CMK (cell line): ENCODE measurements at places on chromosomes 11 and 22.

- DNase-seq, result no peak
These were observed 972.8 kb downstream of the OPCML start for GRCh38 chr11:132559331-132560036.

GRCh38 chr11:12126344-12127019, 16.1 kb downstream of the MICAL2 start:
- DNase-seq, result no peak

GRCh38 chr11:69270941-69271340, 23.0 kb upstream of the MYEOV start:
- no peak for DNase-seq

GRCh38 chr22:41238570-41239442, 1.9 kb downstream of the CHADL start:
- DNase-seq, result no peak

DNA sequence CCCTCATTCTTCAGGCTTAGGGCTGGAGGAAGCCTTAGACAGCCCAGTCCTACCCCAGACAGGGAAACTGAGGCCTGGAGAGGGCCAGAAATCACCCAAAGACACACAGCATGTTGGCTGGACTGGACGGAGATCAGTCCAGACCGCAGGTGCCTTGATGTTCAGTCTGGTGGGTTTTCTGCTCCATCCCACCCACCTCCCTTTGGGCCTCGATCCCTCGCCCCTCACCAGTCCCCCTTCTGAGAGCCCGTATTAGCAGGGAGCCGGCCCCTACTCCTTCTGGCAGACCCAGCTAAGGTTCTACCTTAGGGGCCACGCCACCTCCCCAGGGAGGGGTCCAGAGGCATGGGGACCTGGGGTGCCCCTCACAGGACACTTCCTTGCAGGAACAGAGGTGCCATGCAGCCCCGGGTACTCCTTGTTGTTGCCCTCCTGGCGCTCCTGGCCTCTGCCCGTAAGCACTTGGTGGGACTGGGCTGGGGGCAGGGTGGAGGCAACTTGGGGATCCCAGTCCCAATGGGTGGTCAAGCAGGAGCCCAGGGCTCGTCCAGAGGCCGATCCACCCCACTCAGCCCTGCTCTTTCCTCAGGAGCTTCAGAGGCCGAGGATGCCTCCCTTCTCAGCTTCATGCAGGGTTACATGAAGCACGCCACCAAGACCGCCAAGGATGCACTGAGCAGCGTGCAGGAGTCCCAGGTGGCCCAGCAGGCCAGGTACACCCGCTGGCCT, 641 bp downstream of the APOC3 start:
- DNase-seq, result no peak

DNA sequence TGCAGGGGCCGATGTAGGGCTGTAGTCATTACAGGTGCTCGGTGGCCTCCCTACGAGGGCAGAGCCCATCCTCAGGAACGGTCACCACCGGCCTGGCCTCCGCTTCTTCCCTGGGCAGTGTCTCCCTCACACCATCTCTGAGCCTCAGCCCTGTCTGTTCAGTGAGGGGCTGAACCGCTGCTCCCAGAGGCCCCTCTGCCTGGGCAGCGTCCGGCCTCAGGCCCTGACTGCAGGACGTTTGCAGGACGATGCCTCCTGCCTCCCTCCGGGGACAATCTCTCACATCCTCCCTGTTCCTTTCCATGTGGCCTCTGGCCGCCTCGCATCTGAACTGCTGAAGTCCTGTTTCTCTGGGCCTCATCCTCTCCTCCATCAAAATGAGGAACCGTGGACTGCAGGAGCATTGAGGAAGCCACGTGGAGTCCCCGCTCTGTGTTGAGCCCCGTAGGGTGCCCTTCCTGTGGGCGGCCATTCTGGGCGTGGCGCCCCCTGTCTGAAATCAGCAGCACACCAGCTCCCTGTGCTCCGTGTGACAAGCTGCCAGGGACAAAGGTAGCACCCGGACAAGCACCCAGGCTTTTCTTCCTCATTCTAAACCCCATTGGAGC, 933.5 kb downstream of the BRD1 start:
- DNase-seq, result no peak

GRCh38 chr11:44990665-44991064, 40.0 kb upstream of the TP53I11 start:
- no peak for DNase-seq

GRCh38 chr11:114050258-114050927, 9.1 kb upstream of the ZBTB16 start:
- no peak for DNase-seq

DNA sequence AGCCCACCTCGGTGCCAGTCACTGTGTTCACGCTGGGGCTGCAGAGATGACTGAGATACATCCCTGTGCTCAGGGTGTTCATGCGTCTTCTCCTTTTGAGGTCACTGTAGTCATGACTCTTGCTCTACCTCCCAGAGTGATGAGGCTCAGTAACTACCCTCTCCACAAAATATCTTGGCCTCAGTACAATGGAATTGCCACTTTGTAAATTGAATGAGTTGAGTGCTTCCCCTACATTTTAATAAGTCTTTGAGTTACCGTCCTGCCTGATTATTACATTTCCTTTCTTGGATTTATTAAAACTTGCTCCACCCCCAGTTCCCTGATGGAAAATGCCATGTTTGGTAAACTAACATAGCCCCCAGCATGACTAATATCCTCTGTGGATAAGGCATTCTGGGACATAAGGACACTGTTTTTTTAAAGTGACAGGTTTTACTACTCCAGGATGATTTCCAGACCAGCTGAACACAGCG, 15.9 kb downstream of the PRSS23 start:
- no peak for DNase-seq

DNA sequence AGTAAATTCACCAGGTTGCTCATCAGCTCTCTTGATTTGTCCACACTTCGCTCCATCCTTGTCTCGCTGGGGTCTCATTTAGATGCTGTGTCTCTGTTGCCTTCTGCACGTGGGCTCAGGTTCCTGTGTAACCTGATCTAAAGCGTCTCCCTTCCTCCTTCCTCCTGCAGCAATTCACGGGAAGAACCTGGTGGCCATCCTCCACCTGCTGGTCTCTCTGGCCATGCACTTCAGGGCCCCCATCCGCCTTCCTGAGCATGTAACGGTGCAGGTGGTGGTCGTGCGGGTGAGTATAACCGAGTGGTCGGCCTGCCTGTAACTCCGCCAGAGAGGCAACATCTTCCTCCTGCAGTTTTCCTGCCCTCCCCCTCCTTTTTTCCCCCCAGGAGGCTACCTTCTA, 48.0 kb upstream of the PARVG start:
- no peak for DNase-seq

DNA sequence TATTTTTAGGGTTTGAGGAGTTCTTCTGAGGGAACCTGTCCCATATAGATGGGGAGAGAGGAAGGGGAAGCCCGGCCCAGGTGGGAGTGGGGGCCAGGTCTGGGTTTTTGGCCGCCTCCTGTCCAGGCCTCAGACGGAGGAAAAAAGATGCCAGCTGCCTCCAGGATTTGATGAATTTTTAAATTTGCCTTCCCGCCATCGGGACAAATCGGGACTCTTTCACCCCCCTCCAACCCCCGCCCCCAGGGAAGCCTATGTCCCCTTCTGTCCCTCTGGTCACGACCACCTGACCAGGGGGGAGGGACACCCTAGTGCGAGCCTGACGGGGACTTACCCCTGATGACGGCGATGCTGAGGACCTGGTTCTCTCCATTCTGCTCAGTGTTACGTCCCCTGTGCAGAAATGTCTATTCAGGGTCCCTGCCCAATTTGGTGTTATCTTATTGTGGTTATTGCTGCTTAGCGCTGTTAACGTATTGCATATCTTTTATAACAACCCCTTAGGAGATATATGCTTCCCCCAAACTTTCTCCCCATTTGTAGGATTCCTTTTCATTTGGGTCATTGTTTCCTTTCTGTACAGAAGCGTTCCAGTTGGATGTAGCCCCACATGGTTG, 115.9 kb upstream of the GRK3 start:
- no peak for DNase-seq

DNA sequence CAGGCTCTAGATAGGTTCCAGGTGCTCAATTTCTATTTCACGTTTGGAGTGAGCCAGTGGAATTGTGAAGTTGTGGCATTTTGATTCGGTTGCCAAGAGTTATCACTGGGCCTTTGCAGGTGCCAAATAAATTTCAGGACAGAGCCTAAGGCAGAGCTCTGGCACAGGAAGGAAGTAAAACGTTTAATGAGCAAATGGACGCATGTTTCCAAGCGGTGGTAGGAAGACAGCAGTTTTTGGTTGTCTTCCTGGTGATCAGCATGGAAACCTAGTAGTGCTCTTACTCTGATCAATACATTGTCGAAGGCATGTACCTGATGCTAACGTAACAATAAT, 452 bp downstream of the BIRC3 start:
- DNase-seq, result no peak

DNA sequence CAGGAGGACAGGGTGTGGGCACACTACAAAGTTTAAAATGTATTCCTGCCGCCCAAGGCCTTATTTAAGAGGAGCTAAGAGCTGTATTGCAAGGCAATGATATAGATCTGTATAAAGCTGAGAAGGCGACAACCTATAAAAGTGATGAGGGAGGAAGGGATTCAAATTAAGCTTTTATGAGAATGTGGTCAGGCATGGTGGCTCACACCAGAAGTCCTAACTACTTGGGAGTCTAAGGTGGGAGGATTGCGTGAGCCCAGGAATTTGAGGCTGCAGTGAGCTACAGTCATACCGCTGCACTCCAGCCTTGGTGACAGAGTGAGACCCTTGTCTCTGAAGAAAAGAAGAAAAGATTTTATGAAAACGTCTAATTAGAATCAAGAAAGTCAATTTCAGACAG, 9.7 kb upstream of the GLB1L3 start:
- DNase-seq, result no peak

GRCh38 chr11:90220391-90220790, 2.5 kb downstream of the CHORDC1 start:
- no peak for DNase-seq

GRCh38 chr22:49959782-49960158, 802 bp upstream of the PIM3 start:
- DNase-seq, result no peak

- no peak for DNase-seq
These were observed 13.3 kb upstream of the MB start for GRCh38 chr22:35630387-35630793.

- DNase-seq, result no peak
These were observed 80.3 kb downstream of the ETS1 start for GRCh38 chr11:128506999-128507611.

- DNase-seq, result peak; percentile 99
These were observed 23.3 kb downstream of the ZBTB16 start for GRCh38 chr11:114082767-114083181.

DNA sequence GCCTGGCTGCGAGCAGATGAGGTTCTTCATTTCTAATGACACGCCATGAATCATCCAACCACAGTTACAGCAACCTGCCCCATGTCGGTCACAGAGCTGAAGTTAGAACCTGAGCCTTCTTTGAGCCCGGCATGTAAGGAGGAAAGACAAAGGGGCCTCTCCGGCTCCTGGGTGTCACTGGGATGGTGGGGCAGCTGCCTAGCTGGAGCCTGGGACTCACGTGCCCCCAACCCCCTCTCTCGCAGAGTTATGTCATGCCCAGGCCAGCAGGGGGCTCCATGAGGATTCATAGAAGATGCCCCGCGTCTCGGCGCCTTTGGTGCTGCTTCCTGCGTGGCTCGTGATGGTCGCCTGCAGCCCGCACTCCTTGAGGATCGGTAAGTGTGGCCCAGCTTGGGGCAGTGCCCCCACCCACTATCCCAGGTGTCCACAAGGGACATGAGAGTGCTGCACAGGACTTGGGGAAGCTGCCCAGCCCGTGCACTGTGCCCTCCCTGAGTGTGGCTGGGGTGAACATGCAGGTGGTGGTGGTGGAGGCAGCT, 148.5 kb downstream of the GRIK4 start:
- DNase-seq, result peak; percentile 20

GRCh38 chr22:46707305-46707704, 30.7 kb downstream of the CERK start:
- DNase-seq, result no peak

- DNase-seq, result no peak
These were observed 279.6 kb upstream of the PITPNB start for GRCh38 chr22:28198692-28199091.

- DNase-seq, result no peak
These were observed 20.4 kb downstream of the MAFF start for GRCh38 chr22:38221908-38222796.

DNA sequence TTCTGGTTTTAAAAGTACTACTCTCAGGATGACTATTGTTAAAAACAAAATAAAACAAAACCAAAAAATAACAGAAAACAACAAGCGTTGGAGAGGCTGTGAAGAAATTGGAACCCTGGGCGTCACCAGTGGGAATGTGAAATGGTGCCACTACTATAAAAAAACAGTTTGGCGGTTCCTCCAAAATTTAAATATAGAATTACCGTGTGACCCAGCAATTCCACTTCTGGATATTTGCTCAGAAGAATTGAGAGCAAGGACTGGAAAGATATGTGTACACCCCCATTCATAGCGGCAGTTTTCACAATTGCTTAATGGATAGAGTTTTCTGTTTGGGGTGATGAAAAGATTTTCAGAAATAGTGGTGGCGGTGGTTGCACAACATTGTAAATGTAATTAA, 8.6 kb downstream of the APOA4 start:
- DNase-seq, result no peak

GRCh38 chr11:8642196-8642841, 40.1 kb downstream of the TRIM66 start:
- no peak for DNase-seq

GRCh38 chr22:49238181-49239141, 589.2 kb downstream of the BRD1 start:
- no peak for DNase-seq

- DNase-seq, result no peak
These were observed 45.3 kb downstream of the TMEM135 start for GRCh38 chr11:87083029-87083428.

- no peak for DNase-seq
These were observed 146.8 kb downstream of the MN1 start for GRCh38 chr22:27654546-27655445.

- DNase-seq, result no peak
These were observed 57.5 kb upstream of the RBFOX2 start for GRCh38 chr22:36086170-36086490.

DNA sequence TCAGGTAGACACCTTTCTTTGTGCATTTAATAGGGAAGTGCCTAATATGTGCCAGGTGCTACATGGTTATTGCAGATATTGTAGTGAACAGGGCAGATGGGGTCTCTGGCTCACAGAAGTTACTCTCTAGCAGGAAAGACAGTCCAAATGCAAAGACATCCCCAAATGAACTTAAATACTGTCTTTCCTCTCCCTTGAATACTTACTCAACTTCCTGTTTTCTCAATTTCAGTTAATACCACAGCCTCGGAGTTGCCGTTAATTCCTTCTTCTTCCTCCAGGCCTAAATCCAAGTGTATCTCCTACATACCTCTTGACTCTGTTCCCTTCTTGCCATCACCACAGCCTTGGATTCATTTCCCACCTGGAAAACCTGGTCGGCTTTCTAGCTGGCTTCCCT, 134.3 kb upstream of the SESN3 start:
- DNase-seq, result no peak

- DNase-seq, result no peak
These were observed 501.9 kb downstream of the CNTN5 start for GRCh38 chr11:99522467-99523173.

GRCh38 chr11:47105974-47106373, 70.7 kb downstream of the ARFGAP2 start:
- DNase-seq, result no peak
